ENCODE measurements at places on chromosomes 3 and 15.

DNA sequence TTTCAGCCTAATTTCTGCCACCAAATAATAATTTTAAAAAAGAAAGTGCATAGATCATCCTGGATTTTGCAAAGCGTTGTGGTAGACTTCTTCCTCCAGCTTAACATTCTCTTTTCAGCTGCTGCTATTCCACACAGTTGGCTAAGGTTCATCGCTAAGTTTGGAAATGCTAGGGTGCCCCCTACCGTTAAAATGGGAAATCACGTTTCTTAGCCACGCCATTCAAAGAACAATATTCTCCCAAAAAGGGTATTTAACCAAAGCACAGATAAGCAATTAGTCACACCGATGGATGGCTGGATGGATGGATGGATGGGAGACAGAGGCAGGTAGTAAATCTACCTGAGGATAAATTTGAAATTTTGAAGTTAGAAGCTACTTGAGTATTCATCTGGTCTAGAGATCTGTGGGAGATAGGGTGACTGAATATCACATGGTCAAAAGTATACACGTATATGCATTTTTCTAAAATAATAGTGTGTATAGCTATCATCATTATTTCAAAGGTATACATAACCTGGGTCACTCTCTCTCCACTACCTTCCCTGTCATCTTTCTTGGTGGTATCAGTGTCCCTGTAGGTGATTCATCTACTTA is 67.2 kb downstream of the EFHB start:
- peak; percentile 45 for DNase-seq

DNA sequence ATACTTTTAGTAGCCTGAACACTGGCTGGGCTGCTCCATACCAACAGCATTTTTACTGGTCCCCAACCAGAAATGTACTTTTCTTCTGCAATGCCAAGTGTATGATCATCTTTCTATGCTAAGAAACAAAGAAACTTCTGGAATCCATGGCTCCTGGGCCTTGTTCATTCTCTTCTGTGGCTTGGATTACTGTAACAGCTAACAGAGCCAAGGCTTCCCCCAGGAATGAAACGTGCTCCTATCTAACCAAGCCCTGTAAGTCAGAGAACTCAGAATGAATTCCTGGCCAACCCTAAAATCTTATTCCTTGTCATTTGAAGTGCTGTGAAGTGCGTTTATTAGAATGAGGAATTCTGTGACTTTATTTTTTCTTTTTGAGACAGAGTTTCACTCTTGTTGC is 102.9 kb upstream of the RAD18 start:
- no peak for DNase-seq

GRCh38 chr3:157637866-157638265 is 134.7 kb upstream of the VEPH1 start:
- DNase-seq: no peak

DNA sequence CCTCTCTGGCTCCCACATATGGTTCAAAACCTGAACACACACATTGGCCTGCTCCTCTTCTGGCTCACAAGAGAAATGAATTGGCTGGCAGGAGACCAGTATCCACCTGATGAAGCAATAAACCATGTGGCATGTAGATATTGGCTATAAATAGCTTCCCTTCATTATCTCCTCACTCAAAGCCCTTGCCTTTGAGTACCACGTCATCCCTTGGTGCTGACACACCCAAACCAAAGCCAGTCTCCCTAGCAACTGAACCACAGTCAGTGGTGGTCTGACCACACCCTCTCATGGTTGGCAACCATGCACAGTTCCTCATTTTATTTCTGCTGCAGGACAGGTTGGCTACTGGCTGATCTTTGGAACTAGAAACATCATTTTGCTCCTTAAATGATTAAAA is 98.8 kb downstream of the ZNF621 start:
- DNase-seq: peak; percentile 23

- no peak for DNase-seq
These were observed 20.9 kb downstream of the PLSCR1 start for GRCh38 chr3:146523531-146523930.

DNA sequence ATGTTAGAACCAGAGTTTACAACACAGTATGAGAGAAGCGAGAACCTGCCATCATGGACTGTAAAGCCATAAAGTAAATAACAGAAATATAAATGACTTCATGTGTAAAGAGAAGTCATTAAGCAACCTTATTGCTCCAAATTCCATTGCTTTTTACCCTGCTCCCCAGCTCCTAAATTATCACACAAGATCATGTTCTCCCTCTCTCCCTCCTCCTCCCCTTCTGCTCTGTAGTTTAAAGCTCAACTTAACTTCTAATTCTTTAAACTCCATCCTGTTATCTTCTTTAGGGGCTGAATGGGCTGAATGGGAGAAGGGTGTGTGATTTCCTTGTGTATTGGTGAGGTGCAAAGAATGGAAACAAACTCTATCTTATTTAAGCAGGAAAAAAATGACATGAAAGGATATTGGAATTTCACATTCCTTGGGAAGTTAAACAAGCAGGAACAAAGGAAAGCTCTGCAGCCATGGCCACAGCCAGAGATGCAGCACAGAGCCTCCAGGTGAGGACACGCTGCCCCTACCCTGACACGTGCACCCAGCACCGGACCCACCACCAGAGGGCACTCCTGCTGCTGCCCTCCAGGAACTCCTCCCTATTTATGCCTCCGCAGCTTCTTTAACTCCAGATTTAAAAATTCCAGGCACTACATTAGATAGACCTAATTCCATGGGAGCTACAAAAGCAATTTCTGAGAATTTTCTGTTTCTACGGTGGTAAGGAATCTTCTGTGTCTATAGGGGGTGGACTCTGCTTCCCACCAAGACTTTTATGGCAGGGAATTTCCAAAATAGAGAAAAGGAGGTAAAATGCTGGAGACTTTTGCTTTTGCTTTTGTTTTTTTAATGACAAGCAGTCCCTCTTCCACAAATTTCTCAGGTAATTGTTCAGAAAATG is 76.9 kb upstream of the ABI3BP start:
- DNase-seq: peak; percentile 72

GRCh38 chr15:27330326-27330725 is 359.3 kb downstream of the GABRG3 start:
- no peak for DNase-seq

DNA sequence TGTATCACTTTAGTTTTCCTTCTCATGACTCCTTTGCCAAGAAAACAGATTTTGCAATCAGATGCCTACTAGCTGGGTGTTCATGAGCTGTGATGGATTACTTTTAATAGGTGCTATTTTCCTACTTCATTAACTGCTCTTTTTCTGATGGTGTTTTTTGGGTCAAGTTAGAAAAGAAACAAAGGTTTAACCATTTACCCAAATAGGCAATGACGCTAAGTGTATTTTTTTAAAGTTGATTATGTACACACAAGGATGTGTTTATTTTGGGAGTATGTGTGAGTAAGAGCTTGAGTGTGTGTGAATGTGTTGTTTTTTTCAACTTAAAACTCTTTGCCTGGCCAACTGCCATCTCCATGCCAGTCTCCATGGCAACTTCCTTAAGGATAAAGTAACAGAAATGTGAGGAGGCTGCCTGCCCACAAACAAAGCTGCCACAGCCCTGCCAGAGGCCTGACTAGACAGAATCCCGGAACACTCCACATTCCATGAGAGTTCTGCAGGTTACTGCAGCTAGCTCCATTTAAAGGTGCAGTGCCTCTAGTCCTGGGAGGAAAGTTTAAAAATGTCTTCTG is 215.6 kb upstream of the RBMS3 start:
- no peak for DNase-seq

DNA sequence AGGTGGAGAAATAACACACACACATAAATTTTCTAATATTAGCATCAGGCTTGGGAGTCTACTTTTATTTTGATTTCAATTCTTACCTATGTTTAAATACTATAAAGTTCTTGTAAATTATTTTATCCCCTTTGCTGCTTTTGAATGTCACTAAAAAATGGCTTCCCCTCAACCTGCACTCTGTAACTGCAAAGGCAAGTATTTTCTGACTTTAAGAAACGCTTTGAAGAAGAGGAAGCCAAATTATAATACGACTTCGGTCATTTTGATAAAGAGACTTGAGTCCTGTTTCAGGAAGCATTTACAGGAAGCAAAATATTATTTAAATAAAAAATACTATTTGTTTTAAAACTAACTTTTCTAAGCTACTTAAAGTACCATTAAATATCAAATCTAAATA is 627.7 kb upstream of the AGTR1 start:
- DNase-seq: no peak

GRCh38 chr3:59318881-59319280 is 269.1 kb upstream of the CFAP20DC start:
- no peak for DNase-seq

- DNase-seq: peak; percentile 50
These were observed 25.0 kb downstream of the SRGAP3 start for GRCh38 chr3:9224490-9224889.

DNA sequence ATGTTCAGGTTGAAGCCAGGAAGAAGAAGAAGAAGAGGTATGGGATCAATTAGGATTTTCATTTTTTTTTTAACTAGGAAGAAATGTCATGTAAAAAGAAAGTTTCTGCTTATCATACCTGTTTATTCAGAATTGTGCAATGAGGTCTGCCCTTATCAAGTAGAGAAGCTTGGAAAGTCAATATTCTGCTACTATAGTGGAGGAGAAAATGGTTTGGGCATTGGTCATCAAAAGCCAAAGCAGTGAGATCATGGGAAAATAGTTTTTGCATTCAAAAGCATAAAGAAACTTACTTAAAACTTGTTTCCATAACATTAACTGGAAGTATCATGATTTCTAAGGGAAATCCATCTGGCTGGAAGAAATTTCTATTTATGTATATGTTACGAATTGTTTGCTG is 1239.2 kb downstream of the NSUN3 start:
- no peak for DNase-seq

- DNase-seq: no peak
These were observed 56.4 kb downstream of the NEO1 start for GRCh38 chr15:73108676-73109075.

- DNase-seq: no peak
These were observed 516.0 kb downstream of the GABRG3 start for GRCh38 chr15:27486683-27487647.

DNA sequence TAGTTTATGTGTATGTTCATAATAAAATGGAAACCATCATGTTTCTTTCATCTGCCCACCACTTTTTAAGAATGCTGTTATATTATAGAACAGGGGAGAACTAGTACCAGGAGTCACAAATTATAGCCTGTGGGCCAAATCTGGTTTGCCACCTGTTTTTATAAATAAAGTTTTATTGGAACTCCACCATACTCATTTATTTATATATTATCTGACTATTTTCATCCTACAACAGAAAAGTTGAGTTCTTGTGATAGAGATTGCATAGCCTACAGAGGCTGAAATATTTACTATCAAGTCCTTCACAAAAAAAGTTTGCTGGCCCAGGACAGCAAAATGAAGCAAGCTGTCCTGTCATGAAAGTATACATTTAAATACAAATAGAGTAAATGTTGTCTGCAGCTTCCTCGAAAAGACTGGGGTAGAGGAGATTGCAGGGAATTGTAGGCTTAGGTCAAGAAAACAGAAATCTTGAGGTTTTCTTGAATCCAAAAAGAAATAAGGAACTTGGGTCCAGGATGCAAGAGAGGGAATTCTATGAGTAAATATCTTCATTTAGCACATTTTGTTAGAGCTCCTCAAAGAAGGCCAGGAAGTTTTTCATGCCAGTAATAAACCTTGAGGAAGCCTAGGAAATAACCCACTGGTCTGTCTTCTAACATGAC is 41.1 kb downstream of the FILIP1L start:
- no peak for DNase-seq

GRCh38 chr3:116039651-116039985 is 405.7 kb downstream of the LSAMP start:
- DNase-seq: no peak

GRCh38 chr3:45704301-45704943 is 15.2 kb downstream of the SACM1L start:
- no peak for DNase-seq

DNA sequence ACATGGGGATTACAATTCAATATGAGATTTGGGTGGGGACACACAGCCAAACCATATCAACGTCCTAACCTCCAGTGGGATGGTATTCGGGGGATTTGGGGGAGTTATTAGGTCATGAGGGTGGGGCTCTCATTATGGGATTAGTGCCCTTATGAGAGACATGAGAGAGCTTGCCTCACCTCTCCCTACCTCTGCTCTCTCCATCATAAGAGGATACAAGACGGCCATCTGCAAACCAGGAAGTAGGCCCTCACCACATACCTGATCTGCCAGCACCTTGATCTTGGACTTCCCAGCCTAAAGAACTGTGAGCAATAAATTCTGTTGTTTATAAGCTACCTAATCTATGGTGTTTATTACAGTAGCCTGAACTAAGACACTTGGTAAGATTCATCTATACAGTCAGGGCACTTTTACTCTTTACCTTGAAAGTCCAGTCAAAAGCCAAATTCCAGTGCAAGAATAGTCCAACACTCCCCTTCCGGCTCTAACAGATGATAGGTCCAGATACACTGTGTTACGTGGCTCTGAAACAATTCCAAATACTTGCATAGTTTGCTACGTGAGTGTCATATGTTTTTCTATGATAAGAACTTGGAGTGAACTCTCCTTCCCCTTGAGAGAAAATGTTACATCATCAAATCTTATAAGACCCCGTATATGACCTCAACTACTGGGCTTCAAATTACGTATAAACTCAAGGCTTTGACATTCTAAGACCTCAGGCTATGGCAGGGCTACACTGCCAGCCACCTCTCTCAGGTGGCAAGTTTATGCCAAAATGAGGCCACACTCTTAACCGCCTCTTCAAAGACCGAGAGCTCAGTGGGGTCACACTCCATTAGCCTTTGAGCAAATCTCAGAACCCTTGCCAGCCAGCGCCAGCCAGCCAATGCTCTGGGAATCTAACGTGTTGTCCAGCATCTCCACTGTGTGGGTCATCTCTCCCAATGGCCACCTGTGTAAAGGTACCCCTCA is 129.9 kb downstream of the XXYLT1 start:
- DNase-seq: no peak

DNA sequence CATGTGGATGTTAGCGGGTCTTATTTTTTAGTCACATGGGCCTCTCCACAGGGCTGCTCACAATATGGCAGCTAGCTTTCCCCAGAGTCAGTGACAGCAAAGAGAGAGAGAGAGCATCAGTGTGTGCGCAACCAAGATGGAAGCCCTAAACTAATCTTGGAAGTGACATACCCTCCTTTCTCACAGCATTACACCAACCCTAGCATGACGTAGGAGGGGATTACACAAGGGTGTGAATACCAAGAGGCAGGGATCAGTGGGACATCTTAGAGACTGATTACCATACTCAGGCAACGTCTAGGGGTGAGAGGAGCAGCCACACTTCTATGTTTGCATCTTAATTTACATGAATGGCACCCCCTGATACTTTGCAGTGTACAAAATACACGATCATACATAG is 3.5 kb upstream of the UBE2E2 start:
- DNase-seq: no peak

DNA sequence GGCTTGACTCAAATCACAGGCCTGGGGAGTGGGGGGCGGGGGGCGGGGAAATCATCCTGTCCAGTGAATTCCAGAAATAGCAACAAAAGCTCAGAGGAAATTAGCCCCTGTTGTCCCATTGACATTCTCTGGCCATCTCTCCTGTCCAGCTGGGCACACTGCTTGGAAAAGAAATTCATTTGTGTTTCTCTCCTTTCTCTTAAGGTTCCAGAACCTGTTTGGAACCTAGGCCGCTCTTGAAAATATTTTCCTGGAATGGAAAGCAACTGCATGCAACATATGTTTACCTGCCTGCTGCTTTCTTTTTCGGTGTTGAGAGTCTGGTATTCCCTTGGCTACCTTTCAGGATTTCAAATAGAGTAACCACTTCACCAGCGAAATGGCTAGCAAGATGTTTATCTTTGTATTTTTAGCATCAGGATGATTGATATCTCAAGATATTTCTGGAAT is 169.0 kb downstream of the GHSR start:
- no peak for DNase-seq
